Chondrocyte (in vitro differentiated cells): ENCODE measurements at places on chromosomes 1 and 21. TPM values are rescaled to one million over a fixed set of nuclear protein-coding genes. Genes with fewer than 3 reads are reported as not detected.

GRCh38 chr1:226634166-226634588 lies 85.6 kb downstream of the STUM start:
- DNase-seq = peak; percentile 90

GRCh38 chr1:229883504-229884200 lies 183.4 kb upstream of the GALNT2 start:
- DNase-seq = no peak

GRCh38 chr1:119372503-119373086 lies 4.0 kb downstream of the HAO2 start:
- no peak for DNase-seq

GRCh38 chr1:62722796-62723195 lies 34.6 kb upstream of the DOCK7 start:
- no peak for DNase-seq

DNA sequence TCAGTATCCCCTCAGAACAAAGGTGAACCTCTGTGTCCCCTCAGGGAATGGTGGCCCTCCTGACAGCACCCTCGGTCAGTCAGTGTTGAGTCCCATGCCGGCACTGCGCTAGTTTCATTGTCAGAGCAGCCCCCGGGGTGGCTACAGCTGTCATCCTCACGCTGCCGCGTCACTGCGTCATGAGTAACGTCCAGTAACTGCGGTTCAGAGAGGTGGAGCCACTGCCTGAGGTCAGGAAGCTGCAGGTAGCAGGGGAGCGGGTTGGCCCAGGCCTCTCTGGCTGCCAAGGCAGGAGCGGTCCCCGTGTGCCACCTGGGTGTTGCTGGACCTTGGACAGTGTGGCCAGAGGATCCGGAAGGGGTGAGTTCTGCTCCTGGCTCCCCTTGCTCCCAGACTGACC lies 20.2 kb upstream of the WNT4 start:
- no peak for DNase-seq

DNA sequence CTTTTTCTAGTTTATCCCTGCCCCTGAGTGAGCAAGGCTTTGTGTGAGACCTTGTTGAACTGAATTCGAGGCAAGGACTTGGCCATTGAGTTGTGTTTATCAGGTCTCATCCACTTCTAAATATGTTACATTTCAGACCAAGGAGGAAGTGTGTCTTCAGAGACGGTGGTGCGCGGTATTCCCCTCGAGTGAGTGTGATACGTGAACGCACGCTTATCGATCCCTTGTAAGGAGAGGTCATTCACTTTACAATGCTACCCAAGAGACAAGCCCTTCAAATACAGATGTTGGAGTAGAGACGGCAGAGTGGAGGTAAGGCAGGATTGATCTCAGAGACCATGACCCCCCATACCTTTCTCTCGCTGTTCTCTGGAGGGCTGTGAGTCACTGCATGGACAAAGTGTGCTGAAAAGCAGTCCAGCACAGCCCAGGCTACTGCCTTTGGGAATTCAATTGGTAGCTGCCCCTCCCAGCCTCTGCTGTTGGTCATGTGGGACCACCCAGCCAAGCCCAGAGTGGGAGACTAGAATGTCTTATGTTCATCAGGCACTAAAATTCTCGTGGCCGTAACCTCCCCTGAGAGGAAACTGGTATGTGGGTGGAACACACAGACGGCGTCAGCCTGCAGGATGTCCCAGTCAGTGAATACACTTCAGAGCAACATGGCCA lies 16.3 kb upstream of the MTARC1 start:
- DNase-seq = no peak

DNA sequence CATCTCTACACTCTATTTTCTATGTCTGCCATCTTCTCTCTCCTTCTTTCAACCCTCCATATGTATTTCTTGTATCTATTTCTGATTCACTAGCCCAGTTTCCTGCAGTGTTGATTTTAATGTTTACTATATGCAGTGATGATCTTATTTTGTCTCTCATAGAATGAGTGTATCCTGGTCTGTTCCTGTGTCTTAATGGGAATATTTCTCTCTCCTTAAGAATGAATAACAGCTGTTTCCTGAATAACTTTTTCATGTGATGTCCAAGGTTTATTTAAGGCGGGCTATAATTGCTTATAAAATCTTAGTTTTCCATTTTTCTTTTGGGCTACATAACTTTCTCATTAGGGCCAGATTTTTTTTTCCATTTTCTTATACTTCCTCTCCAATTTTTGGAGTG lies 144.5 kb downstream of the C1orf21 start:
- no peak for DNase-seq

DNA sequence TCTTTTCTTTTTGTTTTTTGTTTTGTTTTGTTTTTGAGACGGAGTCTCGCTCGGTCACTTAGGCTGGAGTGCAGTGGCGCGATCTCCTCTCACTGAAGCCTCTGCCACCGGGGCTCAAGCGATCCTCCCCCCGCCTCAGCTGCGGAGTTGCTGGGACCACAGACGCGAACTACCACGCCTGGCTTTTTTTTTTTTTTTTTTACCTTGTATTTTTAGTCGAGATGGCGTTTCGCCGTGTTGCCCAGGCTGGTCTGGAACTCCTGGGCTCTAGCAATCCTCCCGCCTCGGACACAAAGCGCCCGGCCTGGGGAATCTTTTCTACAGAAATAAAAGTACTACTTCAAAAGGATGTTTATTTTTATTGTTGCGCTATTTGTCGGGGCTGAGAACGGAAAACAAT lies 1.1 kb upstream of the SETDB1 start:
- DNase-seq = no peak

GRCh38 chr1:33849211-33849610 lies 14.7 kb upstream of the HMGB4 start:
- DNase-seq = no peak

GRCh38 chr1:54287176-54287650 lies 87.2 kb downstream of the MRPL37 start:
- no peak for DNase-seq

DNA sequence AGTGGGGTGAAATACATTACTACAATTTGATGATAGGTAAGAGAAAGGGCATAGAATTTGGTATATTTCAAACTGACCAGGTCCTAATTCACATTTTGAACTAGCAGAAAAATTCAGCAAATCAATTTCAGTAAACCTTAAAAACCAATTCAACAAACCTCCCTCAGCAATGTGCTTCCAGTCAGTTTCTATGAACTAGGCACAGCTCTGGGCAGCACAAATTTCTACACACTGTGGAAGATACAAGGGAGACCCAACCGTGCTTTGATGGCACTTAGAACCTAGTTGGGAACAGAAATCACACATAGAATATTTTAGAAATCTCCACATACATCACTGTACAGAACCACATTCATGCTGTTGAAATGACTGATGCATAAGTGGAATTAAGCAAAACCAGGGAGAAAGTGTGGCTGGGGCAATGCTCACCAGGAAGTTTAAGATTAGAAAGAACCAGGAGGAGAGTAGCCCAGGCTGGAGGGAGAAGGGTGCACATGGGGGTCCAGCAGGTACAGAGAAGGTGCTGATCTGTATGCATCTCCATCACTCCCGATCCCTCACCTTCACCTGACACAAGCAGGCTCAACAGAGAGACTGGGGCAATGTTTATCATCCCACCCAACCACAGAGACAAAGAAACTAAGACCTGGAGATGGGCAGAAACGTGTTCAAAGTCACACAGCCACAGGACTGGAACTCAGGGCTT lies 14.8 kb downstream of the C1orf226 start:
- DNase-seq = no peak

GRCh38 chr1:109823543-109824348 lies 60.0 kb upstream of the EPS8L3 start:
- DNase-seq = no peak

DNA sequence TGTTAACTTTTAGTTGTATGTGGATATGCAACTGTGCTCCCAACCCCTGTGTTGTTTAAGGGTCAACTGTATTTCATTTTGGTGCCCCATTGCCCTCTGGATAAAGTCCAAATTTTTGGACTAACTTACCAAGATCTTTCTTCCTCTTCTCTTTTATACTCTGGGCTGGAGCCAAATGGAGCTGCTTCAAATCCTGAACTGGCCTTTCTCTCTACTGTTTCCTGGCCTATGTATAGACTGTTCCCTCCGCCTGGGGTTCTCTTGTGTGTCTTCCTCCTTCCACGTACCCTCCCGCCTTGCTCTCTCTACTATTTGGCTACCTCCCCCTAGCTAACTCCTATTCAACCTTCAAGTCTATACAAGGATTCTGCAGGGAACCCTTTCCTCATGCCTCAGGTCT lies 8.4 kb upstream of the CDC14A start:
- DNase-seq = no peak

TMEM52 gene
- total RNA-seq = 0.67 to 0.90 TPM (median 0.68 TPM) in 3 replicates

SZRD1 gene
- total RNA-seq = 113 to 117 TPM (median 113 TPM) in 3 replicates

SFN gene
- total RNA-seq = not detected in 3 replicates

TMEM269 gene
- 0.20 to 0.70 TPM (median 0.23 TPM) in 3 replicates for total RNA-seq

TRIM17 gene
- 0.28 to 0.35 TPM in 2 of 3 replicates, not detected in the other for total RNA-seq

NR5A2 gene
- not detected in 3 replicates for total RNA-seq

RHBG gene
- not detected in 3 replicates for total RNA-seq

CFAP107 gene
- not detected in 3 replicates for total RNA-seq

AADACL4 gene
- total RNA-seq = not detected in 3 replicates

PTPN7 gene
- total RNA-seq = not detected in 3 replicates

PTPRF gene
- 54.6 to 66.7 TPM (median 62.0 TPM) in 3 replicates for total RNA-seq

OR10K2 gene
- total RNA-seq = not detected in 3 replicates

CLCA4 gene
- not detected in 3 replicates for total RNA-seq
